ENCODE measurements at places on chromosomes 1 and 21.

GRCh38 chr1:4517186-4517954 is 137.0 kb upstream of the AJAP1 start:
- no peak for DNase-seq

GRCh38 chr1:31374511-31375196 is 1.8 kb upstream of the FABP3 start:
- DNase-seq, result no peak

DNA sequence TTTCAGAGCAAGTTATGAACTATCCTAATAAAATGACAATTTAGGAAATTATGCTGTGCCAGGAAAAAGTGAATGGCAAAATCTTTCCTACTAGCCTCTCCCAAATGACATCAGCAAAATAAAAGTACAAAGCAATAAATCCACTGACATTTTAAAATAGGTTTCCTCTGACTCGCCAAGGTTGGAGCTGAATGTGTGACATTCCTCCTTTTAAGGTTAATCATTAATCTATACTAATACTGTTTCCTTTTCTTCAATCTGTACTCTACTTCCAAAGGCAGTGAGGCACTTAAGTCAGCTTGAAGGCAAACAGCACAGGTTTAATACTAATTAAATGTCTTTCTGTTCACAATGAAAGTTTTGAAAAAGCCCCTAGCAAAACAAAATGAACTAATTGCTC is 15.7 kb downstream of the RNF19B start:
- DNase-seq, result no peak

GRCh38 chr21:44303490-44303981 is 3.7 kb downstream of the PFKL start:
- DNase-seq, result peak; percentile 54

- DNase-seq, result no peak
These were observed 446.4 kb downstream of the AMY1C start for GRCh38 chr1:104196136-104196535.

- DNase-seq, result no peak
These were observed 65.3 kb downstream of the SUSD4 start for GRCh38 chr1:223298701-223299100.

GRCh38 chr1:199918196-199918769 is 109.2 kb upstream of the NR5A2 start:
- DNase-seq, result no peak

DNA sequence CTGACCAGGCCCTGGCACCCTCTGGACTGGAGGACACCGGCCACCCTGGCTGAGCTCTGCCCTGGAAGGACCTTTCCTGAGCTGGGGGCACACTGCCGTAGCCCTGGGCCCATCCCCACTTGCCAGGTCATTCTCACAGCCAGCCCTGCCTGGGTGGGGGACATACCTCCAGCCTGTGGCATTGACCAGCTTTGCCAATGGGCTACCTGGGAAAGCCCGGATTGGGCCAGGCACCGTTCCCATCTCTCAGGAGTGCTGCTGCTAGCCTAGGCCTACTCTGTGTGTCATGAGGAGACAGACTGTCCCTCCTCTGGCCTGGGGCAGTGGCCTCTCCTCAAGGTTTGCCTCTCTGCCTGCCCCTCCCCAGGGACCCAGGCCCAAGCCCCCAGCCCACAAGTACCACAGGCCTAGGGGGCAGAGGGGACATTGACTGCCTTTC is 40.0 kb downstream of the COQ8A start:
- DNase-seq, result no peak

- no peak for DNase-seq
These were observed 13.9 kb downstream of the KCNK1 start for GRCh38 chr1:233627823-233628222.

DNA sequence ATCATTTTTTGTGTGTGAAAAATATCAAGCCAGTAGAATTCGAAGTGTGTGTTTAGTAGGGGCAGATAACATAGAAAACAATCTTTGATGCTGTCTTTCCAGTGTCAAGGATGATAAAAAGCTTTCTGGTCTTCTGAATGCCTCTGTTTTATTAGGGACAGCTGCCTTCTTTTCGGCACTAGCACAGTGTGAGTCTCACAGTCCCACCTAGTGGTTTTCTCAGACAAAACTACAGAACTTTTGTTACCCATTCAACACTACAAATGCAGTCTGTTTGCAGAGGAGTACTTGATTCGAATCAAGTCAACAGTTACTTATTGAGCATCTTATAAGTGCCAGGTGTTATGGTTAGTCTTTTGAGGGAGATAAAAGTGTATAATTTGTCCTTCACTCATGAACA is 30.6 kb upstream of the MCOLN3 start:
- no peak for DNase-seq

- no peak for DNase-seq
These were observed 6.9 kb upstream of the SLC35F3 start for GRCh38 chr1:233897325-233898162.

GRCh38 chr1:184881941-184882913 is 92.1 kb downstream of the NIBAN1 start:
- DNase-seq, result no peak

DNA sequence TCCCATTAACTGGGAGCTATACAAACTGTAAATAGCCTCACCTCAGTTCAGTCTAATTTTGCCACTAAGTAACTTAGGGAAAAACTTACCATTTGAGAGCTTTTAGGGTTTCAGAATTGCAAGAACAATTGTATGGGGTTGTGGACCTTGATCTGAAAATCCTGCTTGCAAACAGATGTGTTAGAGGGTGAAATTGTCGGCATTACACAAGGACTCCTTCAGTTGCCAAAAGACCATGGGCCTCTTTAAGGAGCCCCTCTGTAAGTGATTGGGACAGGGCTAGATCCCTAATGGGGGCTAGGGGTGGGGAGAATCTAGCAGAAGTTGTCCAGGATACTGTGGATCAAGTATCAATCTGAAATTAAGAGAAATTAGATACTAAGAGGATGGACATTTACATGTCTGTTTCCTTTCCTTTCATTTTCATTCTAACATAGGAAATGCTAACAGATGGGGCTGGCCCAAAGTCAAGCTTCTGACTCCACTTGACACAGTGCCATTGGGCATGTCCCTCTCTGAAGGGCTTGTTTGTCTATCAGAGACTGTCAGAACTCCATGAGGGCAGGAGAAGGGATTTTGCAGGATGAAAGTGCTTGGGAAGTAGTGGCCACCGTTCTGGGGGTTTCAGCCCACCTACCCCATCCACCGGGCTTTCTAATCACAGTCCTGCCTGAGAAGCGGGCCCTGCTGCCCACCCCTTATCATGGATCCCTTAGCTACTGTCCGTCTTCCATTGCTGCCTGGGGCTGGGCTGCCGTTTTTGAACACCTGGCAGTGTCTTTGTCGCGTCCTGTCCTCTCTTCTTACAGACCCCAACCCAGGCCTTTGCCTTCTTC is 54.7 kb downstream of the STUM start:
- no peak for DNase-seq

GRCh38 chr1:228865627-228866330 is 130.5 kb downstream of the RHOU start:
- DNase-seq, result no peak

DNA sequence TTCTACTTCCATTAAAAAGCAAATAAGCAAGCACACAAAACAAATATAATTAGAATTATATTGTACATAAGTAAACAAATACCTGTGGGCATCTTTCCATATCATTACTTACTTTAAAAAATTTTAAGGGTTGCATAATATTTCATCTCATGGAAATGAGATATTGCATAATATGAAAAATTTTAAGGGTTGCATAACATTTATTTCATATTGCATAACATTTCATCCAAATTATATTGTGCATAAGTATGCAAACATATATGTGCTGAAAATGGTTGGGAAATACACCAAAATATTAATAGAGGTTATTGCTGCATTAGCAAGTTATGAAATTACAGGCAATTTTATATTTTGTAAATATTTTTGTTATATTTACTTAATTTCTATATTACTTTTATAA is 213.7 kb downstream of the KCNH1 start:
- DNase-seq, result no peak

Measured in liver (tissue), 10 donors.